Progenitor cell of endocrine pancreas (in vitro differentiated cells): ENCODE measurements at places on chromosomes 6 and 20. TPM values are rescaled to one million over a fixed set of nuclear protein-coding genes. Genes with fewer than 3 reads are reported as not detected.
A peak's percentile ranks its signal among the peaks of the same experiment; 100 is the strongest.

DEFB124 gene
- not detected in 2 replicates for total RNA-seq

DSP gene
- total RNA-seq = 365 and 366 TPM in 2 replicates

PRKN gene
- 4.5 and 4.6 TPM in 2 replicates for total RNA-seq

CD93 gene
- total RNA-seq = 0.04 TPM in 1 of 2 replicates, not detected in the other

CTCFL gene
- total RNA-seq = not detected in 2 replicates

DBNDD2 gene
- 22.0 and 23.2 TPM in 2 replicates for total RNA-seq

RAB22A gene
- 17.1 and 17.9 TPM in 2 replicates for total RNA-seq

FABP7 gene
- total RNA-seq = 6.8 and 7.2 TPM in 2 replicates

PHF10 gene
- total RNA-seq = 103 and 105 TPM in 2 replicates

MRPS10 gene
- 22.0 and 22.5 TPM in 2 replicates for total RNA-seq

STK35 gene
- 39.8 and 41.9 TPM in 2 replicates for total RNA-seq

GRCh38 chr6:169751242-169752073, at the start of the genes DYNLT2 and ERMARD:
Gene DYNLT2, minus strand, starts transcription at chr6:169751572. Its CDS starts 114 bp downstream, at chr6:169751458.
Gene ERMARD, plus strand, starts transcription at chr6:169751622. Its CDS starts 36 bp downstream, at chr6:169751658.
- peaks cover 32% of the 10 kb centered on the region for H3K4me1 ChIP-seq
- peak; percentile 92 for DNase-seq
- peak within 1 kb of the TSS; percentile 100 for H3K27ac ChIP-seq
- H3K27me3 ChIP-seq = no peaks in the 10 kb centered on the region

GRCh38 chr6:34179106-34179720, 33.3 kb upstream of the GRM4 start:
- DNase-seq = no peak
- H3K36me3 ChIP-seq = no peaks in the 10 kb centered on the region
- H3K4me3 ChIP-seq = no peak overlapping the region
- H3K27me3 ChIP-seq = peaks cover 3% of the 10 kb centered on the region

GRCh38 chr20:45114465-45115385, at the start of gene WFDC5:
Gene WFDC5, minus strand, starts transcription at chr20:45115174. Its CDS starts 91 bp downstream, at chr20:45115083.
- H3K4me3 ChIP-seq = no peak within 1 kb of the TSS
- no peak for DNase-seq
- H3K27me3 ChIP-seq = peaks cover 18% of the 10 kb centered on the region
- no peaks in the 10 kb centered on the region for H3K36me3 ChIP-seq
- no peaks in the 10 kb centered on the region for H3K4me1 ChIP-seq

- H3K27me3 ChIP-seq = no peaks in the 10 kb centered on the region
- H3K36me3 ChIP-seq = no peaks in the 10 kb centered on the region
- no peak overlapping the region for H3K4me3 ChIP-seq
- peaks cover 22% of the 10 kb centered on the region for H3K4me1 ChIP-seq
- no peak overlapping the region for H3K27ac ChIP-seq
These were observed 177.3 kb downstream of the CDKAL1 start for GRCh38 chr6:20711518-20711917.

- no peak overlapping the region for H3K4me3 ChIP-seq
- H3K4me1 ChIP-seq = peaks cover 23% of the 10 kb centered on the region
- peak overlapping the region; percentile 79 for H3K27ac ChIP-seq
- peaks cover 2% of the 10 kb centered on the region for H3K36me3 ChIP-seq
- DNase-seq = no peak
These were observed 81.0 kb downstream of the EDN1 start for GRCh38 chr6:12371151-12371550.

- no peak overlapping the region for H3K4me3 ChIP-seq
- H3K4me1 ChIP-seq = no peaks in the 10 kb centered on the region
- peaks cover 19% of the 10 kb centered on the region for H3K27me3 ChIP-seq
- no peak overlapping the region for H3K27ac ChIP-seq
- no peak for DNase-seq
These were observed 184.6 kb upstream of the PRDM1 start for GRCh38 chr6:105901583-105901982.

- peaks cover 3% of the 10 kb centered on the region for H3K36me3 ChIP-seq
- H3K4me3 ChIP-seq = peak overlapping the region; percentile 85
- H3K4me1 ChIP-seq = peaks cover 14% of the 10 kb centered on the region
- DNase-seq = no peak
- no peaks in the 10 kb centered on the region for H3K27me3 ChIP-seq
These were observed 1.1 kb downstream of the BAG2 start for GRCh38 chr6:57173056-57173885.

GRCh38 chr6:167572106-167572505, 247.2 kb downstream of the TTLL2 start:
- H3K27ac ChIP-seq = no peak overlapping the region
- no peak overlapping the region for H3K4me3 ChIP-seq
- DNase-seq = no peak
- peaks cover 10% of the 10 kb centered on the region for H3K4me1 ChIP-seq
- no peaks in the 10 kb centered on the region for H3K36me3 ChIP-seq

- H3K36me3 ChIP-seq = no peaks in the 10 kb centered on the region
- no peak for DNase-seq
These were observed 36.9 kb upstream of the TFAP2C start for GRCh38 chr20:56592211-56592610.

DNA sequence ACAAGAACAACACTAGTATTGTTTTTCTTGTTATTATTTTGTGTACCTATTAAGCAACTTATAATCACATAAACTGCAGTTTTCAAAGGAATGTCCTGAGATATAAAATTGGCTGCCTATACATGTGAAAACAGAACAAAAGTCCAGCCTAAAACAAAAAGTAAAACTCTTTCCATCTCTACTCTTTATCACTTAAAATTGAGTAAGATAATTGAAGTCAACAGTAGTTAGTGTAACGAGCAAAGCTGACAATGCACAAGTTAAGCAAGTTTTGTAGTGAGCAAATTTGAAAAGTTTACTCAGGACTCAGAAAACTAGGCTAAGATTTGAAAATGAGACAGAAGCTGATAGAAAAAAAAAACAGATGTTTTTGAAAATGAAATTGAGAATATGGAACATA, 941.4 kb upstream of the MAN1A1 start:
- H3K4me3 ChIP-seq = no peak overlapping the region
- no peak for DNase-seq
- H3K36me3 ChIP-seq = no peaks in the 10 kb centered on the region

- no peak overlapping the region for H3K4me3 ChIP-seq
- peaks cover 30% of the 10 kb centered on the region for H3K27me3 ChIP-seq
- DNase-seq = no peak
- H3K4me1 ChIP-seq = no peaks in the 10 kb centered on the region
These were observed 86.1 kb upstream of the CD83 start for GRCh38 chr6:14031516-14031915.

DNA sequence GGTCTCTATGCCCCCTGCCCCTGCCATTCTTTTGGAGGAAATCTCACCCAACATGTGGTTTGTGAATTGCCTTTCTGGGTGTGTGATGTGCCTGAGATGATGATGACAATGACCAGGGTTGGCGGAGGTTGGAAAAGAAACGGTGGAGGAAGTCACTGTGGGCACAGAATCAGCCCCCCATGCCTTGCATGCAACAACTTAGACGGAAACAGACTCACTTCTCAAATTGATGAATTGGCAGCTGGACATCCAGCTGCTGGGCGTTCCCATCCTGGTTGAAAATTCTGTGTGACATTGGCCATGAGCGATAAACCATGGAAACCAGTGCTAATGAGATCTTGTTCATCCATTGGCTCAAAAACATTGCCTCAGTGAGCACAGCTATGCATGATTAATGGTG, 95.8 kb upstream of the LY86 start:
- DNase-seq = no peak
- H3K27me3 ChIP-seq = peaks cover 8% of the 10 kb centered on the region
- no peaks in the 10 kb centered on the region for H3K4me1 ChIP-seq
- H3K4me3 ChIP-seq = no peak overlapping the region
- H3K27ac ChIP-seq = no peak overlapping the region

DNA sequence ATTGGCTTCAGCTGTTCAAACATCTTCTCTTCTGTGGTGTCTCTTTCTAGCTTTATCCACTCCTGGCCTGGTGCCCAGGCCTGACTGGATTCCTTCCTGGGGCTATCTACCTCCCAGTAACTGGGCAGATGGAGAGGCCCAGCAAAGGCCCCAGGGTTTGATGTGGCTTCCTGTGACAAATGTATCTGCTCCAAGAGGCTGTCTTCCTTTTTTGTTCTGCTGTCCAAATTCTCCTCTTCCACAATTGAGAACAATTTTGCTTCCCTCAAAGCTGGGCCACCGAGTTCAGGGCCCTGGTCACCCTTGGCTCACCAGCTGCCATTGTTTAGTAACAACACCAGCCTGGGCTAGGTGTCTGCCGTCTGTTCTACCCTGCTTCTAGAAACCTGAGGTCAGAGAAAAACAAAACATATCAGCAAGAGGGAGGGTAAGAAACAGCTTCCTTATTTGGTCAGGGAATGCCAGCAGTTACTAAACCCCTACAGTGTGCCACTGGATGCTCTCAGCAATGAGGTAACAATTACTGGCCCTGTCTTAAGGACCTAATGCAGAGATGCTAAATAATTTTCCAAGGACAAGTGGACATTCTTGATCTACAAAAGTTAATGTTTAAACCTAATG, 3.9 kb downstream of the ZFP57 start:
- H3K36me3 ChIP-seq = no peaks in the 10 kb centered on the region
- DNase-seq = no peak
- H3K4me3 ChIP-seq = no peak overlapping the region
- peak overlapping the region; percentile 92 for H3K27ac ChIP-seq
- peaks cover 6% of the 10 kb centered on the region for H3K4me1 ChIP-seq

- no peak overlapping the region for H3K4me3 ChIP-seq
- DNase-seq = no peak
- H3K27ac ChIP-seq = no peak overlapping the region
- peaks cover 25% of the 10 kb centered on the region for H3K36me3 ChIP-seq
- H3K27me3 ChIP-seq = no peaks in the 10 kb centered on the region
- H3K4me1 ChIP-seq = no peaks in the 10 kb centered on the region
These were observed 15.1 kb downstream of the PDSS2 start for GRCh38 chr6:107444277-107444676.

- no peaks in the 10 kb centered on the region for H3K36me3 ChIP-seq
- H3K27ac ChIP-seq = no peak overlapping the region
- no peak overlapping the region for H3K4me3 ChIP-seq
- no peak for DNase-seq
These were observed 241.2 kb downstream of the TTLL2 start for GRCh38 chr6:167565884-167566599.

GRCh38 chr6:27145731-27146455, 101.6 kb upstream of the PRSS16 start:
- no peaks in the 10 kb centered on the region for H3K36me3 ChIP-seq
- no peak for DNase-seq
- peaks cover 16% of the 10 kb centered on the region for H3K4me1 ChIP-seq
- no peak overlapping the region for H3K4me3 ChIP-seq
- H3K27me3 ChIP-seq = no peaks in the 10 kb centered on the region

- DNase-seq = no peak
- no peak overlapping the region for H3K4me3 ChIP-seq
- H3K27ac ChIP-seq = no peak overlapping the region
- no peaks in the 10 kb centered on the region for H3K36me3 ChIP-seq
- no peaks in the 10 kb centered on the region for H3K27me3 ChIP-seq
- peaks cover 15% of the 10 kb centered on the region for H3K4me1 ChIP-seq
These were observed 84.8 kb upstream of the PLEKHG1 start for GRCh38 chr6:150514806-150515380.

DNA sequence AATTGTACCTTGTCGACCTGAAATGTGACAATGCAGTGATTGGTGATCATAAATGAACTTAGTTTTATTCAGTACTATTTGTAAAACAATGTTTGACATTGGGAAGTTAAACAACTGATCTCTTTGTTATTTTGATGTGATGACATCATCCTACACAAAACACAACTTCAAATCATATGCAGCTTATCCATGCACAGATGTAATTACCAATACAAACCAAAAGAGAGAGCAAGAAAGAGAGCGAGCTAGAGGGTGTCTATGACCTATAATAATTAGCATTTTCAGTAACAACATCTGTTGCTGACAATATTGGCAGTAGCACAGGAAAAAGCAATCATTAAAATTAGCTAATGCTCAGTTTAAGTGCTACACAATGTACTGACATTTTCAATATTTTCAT, 320.9 kb downstream of the UTRN start:
- no peak for DNase-seq
- peaks cover 30% of the 10 kb centered on the region for H3K36me3 ChIP-seq
- H3K4me3 ChIP-seq = no peak overlapping the region
- no peaks in the 10 kb centered on the region for H3K27me3 ChIP-seq

GRCh38 chr6:167211881-167212712, 54.3 kb upstream of the GPR31 start:
- H3K36me3 ChIP-seq = no peaks in the 10 kb centered on the region
- DNase-seq = no peak
- H3K4me3 ChIP-seq = no peak overlapping the region
- no peak overlapping the region for H3K27ac ChIP-seq

DNA sequence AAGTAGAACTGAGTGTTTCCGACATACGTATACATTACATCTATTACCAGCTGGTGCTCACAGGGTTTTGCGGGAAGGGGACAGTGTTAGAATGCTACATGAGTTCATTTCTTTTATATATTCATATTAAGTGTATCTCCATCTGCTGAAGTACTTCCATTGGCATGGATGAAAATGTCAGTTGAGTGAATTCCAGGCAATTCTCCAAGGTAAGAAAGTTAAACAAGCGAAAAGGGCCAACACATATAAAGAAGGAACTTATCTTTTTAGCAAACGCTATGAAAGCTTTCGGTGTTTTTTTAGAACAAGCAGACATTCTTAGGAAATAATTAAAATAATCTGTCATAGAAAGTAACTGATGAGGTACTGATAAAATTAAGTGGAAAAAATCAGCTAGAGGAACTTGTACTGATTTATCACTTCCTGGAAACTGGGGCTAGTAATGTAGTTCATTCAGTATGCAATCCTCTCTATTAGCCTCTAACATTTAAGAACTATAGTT, 34.6 kb downstream of the RNF146 start:
- peaks cover 8% of the 10 kb centered on the region for H3K4me1 ChIP-seq
- H3K27ac ChIP-seq = no peak overlapping the region
- peaks cover 15% of the 10 kb centered on the region for H3K36me3 ChIP-seq
- H3K4me3 ChIP-seq = no peak overlapping the region

DNA sequence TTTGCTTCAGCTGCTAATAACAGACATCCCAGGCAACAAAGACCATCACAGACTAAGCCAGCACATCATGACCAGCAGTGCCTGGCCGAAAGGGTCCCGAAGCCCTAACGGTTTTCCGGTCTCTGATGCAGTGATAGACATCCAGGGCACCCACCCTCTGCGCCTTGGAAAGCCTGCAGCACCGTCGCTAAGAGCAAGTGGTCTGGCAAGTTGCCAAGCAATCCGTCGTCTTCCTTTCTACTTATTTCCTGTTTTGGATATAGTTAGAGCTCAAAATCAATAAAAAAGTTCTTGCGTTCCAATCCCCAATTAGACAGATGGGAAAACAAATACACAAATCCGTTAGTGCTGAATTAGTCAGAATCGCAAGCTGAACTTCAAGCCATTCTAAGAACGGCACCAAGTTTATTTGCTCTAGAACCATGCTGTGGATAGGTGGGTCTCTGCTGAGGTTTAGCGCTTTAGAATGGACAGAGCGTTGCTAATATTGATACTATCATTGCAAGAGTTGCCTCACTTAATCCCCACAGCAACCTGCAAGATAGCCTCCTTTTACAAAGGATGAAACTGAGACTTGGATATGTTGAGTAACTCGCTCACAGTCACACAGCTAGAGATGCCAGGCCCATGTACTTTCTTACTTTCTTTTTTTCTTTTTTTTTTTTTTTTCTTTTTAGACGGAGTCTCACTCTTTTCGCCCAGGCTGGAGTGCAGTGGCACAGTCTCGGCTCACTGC, 163.3 kb upstream of the SNX9 start:
- H3K27me3 ChIP-seq = no peaks in the 10 kb centered on the region
